ENCODE measurements at places on chromosomes 3 and 15. TPM values are rescaled to one million over a fixed set of nuclear protein-coding genes. Genes with fewer than 3 reads are reported as not detected.

GRCh38 chr3:132756108-132756650 is 34.0 kb upstream of the NPHP3 start:
- peaks cover 23% of the 10 kb centered on the region for H3K27me3 ChIP-seq
- H3K4me1 ChIP-seq: no peaks in the 10 kb centered on the region
- no peak for DNase-seq

DNA sequence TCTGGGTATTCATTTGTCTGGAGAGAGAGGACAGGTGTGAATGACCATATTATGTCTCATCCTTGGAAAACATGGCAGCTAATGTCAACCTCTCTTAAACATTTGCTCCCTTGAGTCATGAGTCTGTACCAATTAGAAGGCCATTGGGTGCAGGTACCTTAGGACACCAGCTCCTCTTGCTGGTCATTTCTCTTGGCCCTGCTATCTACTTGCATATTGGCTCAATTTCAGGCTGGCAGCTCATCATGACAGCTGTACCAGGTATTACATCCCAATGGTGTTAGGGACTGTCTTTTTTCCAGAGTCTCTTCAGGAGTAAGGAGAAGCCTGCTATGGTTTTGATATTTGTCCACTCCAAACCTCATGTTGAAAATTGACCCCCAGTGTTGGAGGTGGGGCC is 92.2 kb upstream of the ANKRD28 start:
- H3K27ac ChIP-seq: no peak overlapping the region
- no peak for DNase-seq
- H3K36me3 ChIP-seq: peaks cover 2% of the 10 kb centered on the region
- H3K27me3 ChIP-seq: peaks cover 5% of the 10 kb centered on the region
- no peaks in the 10 kb centered on the region for H3K4me1 ChIP-seq

Gene SLC51B
- not detected for total RNA-seq

- peaks cover 24% of the 10 kb centered on the region for H3K27me3 ChIP-seq
- no peak overlapping the region for H3K4me3 ChIP-seq
- no peaks in the 10 kb centered on the region for H3K4me1 ChIP-seq
- H3K27ac ChIP-seq: no peak overlapping the region
Measured at GRCh38 chr15:52699457-52699856, 20.3 kb upstream of the ATOSA start.

Gene CYP1A1
- 12.0 TPM for total RNA-seq

GRCh38 chr3:128849911-128850455 is 29.4 kb upstream of the ACAD9 start:
- no peak for DNase-seq
- H3K4me1 ChIP-seq: peaks cover 7% of the 10 kb centered on the region
- no peak overlapping the region for H3K27ac ChIP-seq
- no peaks in the 10 kb centered on the region for H3K27me3 ChIP-seq
- H3K4me3 ChIP-seq: no peak overlapping the region

Gene PLXNB1
- total RNA-seq: 6.2 TPM

Gene DLL4
- total RNA-seq: not detected

DNA sequence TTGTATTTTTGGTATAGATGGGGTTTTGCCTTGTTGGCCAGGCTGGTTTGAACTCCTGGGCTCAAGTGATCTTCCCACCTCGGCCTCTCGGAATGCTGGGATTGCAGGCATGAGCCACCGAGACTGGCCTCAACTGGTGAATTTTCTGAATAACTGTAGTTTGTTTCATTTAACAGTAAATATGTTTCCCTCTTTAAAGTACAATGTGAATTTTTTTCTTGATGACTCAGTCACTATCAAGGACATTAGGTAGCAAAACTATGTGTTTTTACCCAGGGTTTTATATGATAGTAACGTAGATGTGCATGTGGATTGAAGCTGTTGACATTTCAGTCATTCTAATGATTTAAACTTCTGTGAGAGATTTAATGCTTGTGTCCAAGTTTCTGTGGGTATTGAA is 40.2 kb upstream of the MAPKBP1 start:
- no peaks in the 10 kb centered on the region for H3K4me1 ChIP-seq
- H3K4me3 ChIP-seq: no peak overlapping the region
- no peak for DNase-seq
- no peak overlapping the region for H3K27ac ChIP-seq
- no peaks in the 10 kb centered on the region for H3K27me3 ChIP-seq

Gene CDC25A
- total RNA-seq: 14.7 TPM

Gene MIX23
- 33.6 TPM for total RNA-seq

GRCh38 chr15:68408971-68409370 is 23.0 kb downstream of the ITGA11 start:
- H3K27me3 ChIP-seq: peaks cover 1% of the 10 kb centered on the region
- no peak overlapping the region for H3K4me3 ChIP-seq
- H3K36me3 ChIP-seq: no peaks in the 10 kb centered on the region

Gene POTEB3
- total RNA-seq: not detected

DNA sequence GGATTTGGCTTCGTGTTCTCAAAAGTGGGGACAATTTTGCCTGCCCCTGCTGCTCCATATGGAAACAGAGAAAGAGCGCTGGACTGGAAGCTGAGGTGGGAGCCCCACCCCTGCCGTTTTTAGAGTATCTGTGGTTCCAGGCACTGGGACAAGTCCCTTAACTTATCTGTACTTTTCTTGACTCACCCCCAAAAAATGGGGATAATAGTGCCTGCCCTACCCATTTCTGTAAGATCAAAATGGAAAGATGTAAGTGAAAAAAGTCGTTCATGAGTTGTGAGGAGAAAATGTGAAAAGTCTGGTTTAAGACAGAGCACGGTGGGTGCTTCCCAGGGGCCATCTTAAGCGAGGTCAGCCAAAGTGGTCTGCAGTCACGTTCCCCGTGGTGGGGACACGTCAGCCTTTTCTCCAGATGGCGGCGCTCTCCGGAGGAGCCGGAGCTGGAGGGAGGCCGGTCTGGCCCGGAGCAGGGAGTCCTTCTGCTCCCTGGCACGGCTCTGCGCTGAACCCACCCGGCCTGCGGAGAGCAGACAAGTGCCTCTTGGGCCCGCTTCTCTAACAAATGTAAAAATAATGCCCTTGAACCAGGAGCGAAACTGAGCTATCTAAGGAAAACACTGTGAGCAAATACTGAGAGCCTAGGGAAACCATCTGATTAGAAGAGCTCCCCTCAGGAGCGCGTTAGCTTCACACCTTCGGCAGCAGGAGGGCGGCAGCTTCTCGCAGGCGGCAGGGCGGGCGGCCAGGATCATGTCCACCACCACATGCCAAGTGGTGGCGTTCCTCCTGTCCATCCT is at the start of gene CLDN18:
TSS of gene CLDN18 (plus strand) at position 690 of the 797 bp plus-strand sequence. CDS start at position 751, 61 bp downstream.
- DNase-seq: no peak
- H3K27me3 ChIP-seq: peaks cover 18% of the 10 kb centered on the region
- H3K4me3 ChIP-seq: no peak within 1 kb of the TSS
- no peak within 1 kb of the TSS for H3K27ac ChIP-seq
- no peaks in the 10 kb centered on the region for H3K4me1 ChIP-seq

Gene FGF7
- not detected for total RNA-seq

DNA sequence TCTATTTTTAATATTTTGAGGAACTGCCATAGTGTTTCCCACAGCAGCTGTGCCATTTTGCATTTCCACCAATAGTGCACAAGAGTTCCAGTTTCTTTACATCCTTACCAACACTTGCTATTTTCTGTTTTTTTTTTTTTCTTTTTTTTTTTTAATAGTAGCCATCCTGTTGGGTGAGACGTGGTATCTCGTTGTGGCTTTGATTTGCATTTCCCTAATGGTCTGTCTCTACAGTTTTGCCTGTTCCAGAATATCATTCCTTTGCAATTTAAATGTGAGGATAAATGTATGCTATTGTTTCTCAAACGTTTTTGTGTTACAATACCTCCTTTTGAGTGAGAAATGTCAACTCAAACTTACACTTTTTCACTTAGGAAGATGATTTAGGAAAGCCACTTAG is 22.4 kb downstream of the RCN2 start:
- no peak overlapping the region for H3K4me3 ChIP-seq
- H3K27ac ChIP-seq: no peak overlapping the region
- peaks cover 4% of the 10 kb centered on the region for H3K27me3 ChIP-seq
- peaks cover 14% of the 10 kb centered on the region for H3K4me1 ChIP-seq
- peaks cover 9% of the 10 kb centered on the region for H3K36me3 ChIP-seq
- DNase-seq: no peak

DNA sequence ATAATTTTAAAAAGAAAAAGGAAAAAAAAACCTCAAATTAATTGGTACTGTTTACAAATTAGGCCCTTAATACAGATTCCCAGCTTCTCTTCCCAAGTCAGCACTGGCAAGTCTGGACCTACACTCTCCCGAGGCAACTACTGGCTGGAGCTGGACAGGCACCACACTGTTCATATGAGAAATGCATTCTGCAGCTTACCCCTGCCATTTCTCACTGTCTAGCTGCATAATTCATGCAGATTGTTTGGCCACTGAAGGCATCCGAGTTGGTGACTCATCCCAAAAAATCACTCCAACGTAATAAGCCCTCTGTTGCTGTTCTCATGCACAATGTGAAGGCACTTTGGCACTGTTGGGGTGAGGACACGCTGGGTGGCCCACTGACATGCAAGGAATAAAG is 45.3 kb downstream of the ROPN1B start:
- DNase-seq: no peak
- no peaks in the 10 kb centered on the region for H3K27me3 ChIP-seq
- peaks cover 15% of the 10 kb centered on the region for H3K36me3 ChIP-seq
- peaks cover 2% of the 10 kb centered on the region for H3K4me1 ChIP-seq

Gene SCAANT1
- not detected for total RNA-seq
